ENCODE measurements at places on chromosomes 5 and 9. TPM values are rescaled to one million over a fixed set of nuclear protein-coding genes. Genes with fewer than 3 reads are reported as not detected.

DNA sequence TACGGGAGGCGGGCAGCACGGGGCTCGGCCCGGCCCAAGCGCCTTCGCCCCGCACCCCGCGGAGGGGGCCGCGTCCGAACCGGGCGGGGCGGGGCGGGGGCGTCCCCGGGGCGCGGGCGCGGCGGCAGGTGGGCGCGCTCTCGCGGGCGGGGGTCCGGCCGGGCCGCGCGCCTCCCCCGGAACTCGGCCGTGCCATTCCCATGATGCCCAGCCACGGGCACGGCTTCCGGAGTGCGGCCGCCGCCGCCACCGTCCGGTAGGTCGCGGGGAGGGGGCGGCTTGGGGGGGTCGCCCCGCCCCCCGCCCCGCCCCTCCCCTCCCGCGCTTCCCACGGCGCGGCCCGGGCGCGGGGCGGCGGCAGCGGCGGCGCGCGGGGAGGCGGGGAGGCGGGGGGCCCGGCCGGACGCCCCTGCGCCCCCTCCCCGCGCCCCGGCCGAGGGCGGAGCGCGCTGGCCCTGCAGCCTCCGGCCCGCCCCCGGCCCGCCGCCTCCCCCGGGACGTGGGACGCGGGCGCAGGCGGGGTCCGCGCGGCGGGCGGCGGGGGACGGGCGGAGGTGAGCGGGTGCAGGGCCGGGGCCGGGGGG is at the start of gene PPP1R26:
Gene PPP1R26, plus strand, starts transcription at position 314 of the 584 bp plus-strand sequence. CDS start 4,729 bp downstream, outside the sequence.
- DNase-seq, result no peak

DNA sequence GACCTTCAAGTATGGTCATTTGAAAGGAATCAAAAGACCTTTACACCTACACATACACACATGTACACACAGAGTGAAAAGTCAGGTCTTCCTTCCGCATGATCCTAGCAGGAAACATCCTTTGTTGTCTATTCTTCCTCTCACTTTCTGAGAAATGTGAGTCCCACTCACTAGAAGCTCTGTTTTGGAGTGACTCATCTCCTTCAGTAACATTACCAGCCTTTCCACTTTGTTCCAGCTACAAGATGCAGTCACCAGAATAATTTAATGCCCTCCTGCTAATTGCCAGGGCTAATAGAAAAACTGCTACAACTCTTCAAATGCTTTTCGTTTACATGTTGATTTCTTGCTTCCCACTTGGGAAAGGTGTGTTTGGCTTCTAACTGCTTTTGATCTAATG is 417.3 kb downstream of the RASEF start:
- DNase-seq, result no peak

GRCh38 chr5:119275146-119275545 is 80.7 kb upstream of the TNFAIP8 start:
- DNase-seq, result no peak

DNA sequence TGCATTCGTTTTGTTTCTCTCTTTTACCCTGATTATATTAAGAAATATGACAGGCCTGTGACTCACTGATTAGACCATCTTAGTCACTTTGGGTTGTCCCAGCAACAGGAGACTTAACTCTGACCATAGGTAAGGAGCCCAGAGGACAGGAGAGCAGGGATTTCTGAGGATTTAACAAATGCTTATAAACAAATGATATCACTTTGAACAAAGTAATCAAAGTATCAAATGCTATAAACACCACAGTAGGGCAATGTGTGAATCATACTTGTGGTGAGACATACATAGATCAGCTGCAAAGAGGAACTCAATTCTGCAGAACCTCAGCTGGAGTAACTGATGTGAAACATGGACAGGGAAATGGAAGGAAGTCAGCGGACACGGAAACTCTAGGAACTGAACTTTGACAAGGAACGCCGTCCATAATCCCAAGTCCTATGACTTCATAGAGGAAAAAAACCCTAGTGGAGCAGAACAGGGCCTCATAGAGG is 190.6 kb upstream of the MSX2 start:
- DNase-seq, result no peak

GRCh38 chr9:87683751-87684626 is 41.9 kb upstream of the CTSL start:
- DNase-seq, result no peak

The SVEP1 gene
- 5.3 TPM for total RNA-seq

- DNase-seq, result no peak
Measured at GRCh38 chr9:7174884-7175283, 417.1 kb downstream of the KDM4C start.
